Right lung (tissue), 10 donors: ENCODE measurements at places on chromosomes 6 and 20.

DNA sequence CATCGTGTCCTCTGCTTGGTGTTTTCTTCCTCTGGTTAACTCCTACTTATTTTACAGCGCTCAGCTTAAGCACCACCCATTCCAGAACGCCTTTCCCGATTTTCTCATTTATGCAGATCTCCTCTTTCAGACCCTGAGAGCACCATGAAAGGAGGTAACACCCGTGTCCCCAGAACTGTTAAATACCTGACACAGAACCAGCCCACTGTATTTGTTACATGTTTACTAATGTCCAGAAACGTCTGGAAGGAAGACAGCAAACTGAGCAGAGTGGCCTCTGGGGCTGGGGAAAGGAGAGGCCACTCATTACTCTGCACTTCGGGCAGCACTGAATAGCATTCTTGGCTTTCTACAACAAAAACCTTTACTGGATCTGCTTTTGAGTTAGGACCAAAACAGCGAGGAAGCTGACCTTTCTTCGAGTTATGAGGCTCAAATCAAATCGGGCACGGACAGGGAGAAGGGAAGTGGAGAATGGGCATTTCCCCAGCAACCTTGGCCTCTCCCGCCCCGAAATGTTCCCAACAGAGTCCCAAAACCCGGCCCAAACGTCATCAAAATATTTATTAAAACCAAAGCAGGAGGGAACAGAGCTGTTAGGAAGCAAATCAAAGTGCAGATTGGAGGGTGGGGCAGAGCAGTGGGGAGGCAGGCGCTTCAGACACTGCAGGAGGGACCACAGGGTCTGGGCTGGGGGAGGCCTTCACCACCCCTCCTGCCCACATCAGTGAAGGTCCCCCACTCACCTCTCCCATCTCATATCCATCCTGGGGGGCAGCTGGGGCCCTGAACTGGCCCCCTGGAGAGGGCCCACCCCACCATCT is 1.1 kb upstream of the NECAB3 start:
- no peak for DNase-seq

DNA sequence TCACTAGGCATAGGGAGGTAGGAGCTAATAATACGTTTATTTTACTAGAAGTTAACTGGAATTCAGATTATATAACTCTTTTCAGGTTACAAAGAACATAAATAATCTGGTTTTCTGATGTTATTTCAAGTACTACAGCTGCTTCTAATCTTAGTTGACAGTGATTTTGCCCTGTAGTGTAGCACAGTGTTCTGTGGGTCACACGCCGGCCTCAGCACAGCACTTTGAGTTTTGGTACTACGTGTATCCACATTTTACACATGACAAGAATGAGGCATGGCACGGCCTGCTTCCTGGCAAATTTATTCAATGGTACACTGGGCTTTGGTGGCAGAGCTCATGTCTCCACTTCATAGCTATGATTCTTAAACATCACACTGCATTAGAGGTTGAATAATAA is 1.1 kb downstream of the HFE start:
- no peak for DNase-seq

DNA sequence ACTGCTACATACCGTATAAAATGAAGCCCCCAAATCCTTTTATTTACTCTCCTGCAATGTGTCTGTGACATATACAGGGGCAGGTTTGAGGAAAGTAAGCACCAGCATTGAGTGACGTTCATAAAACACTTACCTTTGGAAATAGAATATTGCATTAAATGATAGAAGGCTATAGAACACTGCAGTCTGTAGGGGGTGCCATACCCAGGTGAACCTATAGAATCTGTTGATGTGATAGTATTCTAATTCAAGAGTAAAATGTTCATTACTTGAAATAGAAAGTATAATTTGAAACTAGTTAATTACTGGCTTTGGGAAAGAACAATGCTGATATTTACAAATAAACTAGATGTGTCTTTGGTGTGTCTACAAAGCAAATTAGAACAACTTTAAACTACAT is 47.0 kb upstream of the PRL start:
- DNase-seq: no peak

GRCh38 chr6:82408952-82409431 is 45.4 kb downstream of the TPBG start:
- no peak for DNase-seq

DNA sequence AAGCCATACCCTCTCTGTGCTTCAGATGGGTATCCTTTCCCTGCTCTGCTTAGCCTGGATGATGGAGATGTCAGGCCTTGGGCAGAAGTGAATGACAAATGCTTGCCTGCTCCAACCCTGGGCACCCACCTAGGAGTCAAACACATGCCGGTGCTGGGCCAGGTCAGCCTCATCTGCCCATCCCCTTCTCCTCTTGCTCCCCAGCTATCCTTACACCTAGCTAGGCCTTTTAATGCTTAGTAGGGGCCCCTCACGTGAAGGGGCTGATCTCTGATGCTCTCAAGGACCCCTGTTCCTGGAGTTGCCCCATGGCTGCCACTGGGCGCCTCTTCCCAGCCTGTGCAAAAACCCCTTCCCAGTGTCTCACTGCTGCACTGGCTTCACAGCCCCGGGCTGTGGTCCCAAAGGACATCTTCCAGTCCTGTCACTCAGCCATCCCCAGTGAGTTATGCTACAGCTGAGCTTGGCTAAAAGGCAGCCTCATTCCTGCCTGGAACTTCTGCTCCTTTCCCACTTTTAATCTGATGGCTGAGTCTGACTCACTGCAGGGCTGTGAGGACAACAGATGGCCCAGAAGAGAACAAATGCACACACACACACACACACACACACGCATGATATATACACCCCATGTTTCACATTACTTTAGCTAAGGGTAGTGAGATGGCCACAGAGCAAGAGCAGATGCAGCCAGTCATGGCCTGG is 12.8 kb upstream of the SDCBP2 start:
- no peak for DNase-seq

GRCh38 chr20:38965264-38965663 is 3.1 kb downstream of the DHX35 start:
- no peak for DNase-seq

DNA sequence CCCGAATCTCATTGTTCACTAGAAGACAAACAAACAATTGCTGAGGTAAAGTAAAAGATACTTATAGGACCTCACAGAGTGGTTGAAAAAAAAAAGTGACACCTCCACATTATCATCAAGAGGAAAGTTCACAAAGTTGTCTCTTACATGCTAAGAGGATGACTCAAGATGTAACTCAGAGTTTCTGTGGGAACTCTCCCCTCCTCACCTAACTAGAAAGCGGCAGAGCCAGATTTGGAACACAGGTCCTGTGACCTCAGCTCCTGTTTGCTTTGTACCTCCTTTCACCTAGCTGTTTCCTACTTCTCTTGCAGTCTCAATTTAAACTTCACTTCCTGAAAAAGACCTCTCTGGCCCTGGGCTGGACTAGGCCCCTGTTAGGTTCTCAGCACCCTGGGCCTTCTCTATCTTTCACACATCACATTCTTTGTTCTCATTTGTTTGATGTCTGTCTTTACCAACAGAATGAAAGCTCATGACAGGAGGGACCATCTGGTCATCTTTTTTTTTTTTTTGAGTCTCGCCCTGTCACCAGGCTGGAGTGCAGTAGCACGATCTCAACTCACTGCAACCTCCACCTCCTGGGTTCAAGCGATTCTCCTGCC is 60.8 kb downstream of the CD24 start:
- DNase-seq: no peak
